ENCODE measurements at places on chromosomes 16 and 17.
A peak's percentile ranks its signal among the peaks of the same experiment; 100 is the strongest.

- DNase-seq: no peak
Observed at GRCh38 chr17:32386844-32387243, 36.9 kb downstream of the ZNF207 start.

DNA sequence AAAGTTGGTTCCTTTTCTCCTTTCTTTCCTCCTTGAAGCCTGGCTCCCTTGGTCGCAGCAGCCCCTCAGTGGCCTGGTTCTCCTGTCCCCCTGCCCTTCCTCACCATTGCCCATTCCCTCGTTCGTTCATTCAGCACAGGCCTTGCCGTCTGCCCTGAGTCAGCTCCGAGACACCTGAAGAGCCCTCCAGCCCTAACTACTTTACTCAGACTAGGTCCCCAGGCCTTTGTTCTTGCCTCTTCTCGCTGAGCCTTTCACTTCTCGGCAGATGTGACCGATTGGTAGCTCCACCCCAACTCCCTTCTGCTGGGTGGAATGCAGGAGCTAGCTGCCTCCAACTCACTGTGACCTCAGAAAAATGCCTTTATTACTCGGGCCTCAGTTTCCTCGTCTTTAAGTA, 7.0 kb upstream of the ADAM11 start:
- DNase-seq: no peak

- DNase-seq: no peak
Observed at GRCh38 chr17:38430316-38430715, 2.1 kb downstream of the ARHGAP23 start.

- DNase-seq: no peak
Observed at GRCh38 chr17:9192010-9192409, 170.7 kb downstream of the NTN1 start.

- no peak for DNase-seq
Observed at GRCh38 chr16:30601966-30602365, 8.2 kb downstream of the ZNF689 start.

DNA sequence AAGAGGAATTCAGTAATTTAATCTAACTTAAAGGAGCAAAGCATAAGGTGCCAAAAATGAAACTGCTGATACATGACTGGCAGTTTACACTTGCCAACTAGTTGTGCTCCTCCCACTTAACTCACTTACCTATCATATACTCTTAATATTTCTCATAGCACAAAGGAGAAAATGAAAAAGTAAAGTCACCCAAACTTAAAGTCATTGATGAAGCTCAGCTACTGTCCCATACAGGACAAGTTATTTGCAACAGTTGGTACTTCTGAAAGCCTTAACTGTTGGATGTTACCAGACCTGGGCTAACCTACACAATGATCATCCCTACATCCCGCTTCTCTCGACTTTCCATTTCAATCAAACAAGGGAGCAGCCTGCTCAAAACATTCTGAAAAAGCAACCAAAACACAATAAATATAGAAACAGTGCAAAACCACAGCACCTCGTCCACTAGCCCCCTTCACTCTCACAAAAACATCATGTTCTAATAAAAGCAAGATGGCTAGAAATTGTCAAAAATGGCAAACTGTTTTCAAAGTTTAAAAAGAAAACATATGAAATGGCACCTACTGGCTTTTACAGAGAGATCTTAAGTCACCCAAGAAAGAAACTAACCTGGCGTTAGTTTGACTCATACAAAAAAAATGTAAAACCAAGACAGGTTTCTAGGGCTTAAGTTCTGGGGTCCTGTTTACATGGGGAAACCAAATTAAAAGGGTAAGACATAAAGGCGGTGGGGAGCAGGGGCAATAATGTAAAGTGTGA, 868 bp downstream of the MED13 start:
- no peak for DNase-seq

- DNase-seq: no peak
Observed at GRCh38 chr17:76381633-76382350, 2.6 kb upstream of the SPHK1 start.

- DNase-seq: no peak
Observed at GRCh38 chr17:79843816-79844800, 4.9 kb upstream of the CBX4 start.

DNA sequence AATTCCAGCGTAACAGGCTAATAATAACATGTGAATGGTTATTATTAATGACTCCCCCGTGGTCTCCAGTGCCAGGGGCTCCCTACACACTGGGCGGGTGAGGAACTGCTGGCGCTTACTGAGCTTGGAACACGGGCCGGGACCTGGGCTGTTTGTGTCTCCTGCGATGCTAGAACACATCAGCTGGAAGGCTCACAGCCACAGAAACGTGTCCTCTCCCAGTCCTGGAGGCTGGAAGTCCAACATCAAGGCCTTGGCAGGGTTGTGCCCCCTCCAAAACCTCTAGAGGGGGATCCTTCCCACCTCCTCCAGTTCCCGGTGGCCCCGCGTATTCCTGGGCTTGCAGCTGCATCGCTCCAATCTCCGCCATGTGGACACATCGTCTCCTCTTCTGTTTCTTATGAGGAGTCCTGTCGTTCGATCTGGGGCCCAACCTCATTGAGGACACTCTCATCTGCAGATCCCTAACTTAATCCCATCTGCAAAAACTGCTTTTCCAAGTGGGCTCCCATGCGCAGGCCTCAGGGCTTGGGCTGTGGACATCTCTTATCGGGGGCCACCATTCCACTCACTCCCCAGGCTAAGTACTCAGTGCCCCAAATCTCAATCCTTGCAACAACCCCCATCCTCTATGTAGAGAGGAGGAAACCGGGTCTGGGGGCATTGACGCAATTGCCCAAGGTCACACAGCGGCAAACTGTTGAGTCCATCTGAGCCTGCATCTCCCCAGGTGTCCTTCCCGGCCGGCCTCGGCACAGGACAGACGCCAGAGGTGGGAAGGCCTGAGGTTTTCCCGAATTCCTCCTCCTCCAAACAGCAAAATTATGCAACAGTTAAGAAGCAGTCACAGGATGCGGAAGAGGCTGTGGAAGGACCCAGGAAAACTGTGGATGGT, 193.9 kb downstream of the IRF8 start:
- DNase-seq: no peak

GRCh38 chr17:16349431-16349830, 3.8 kb downstream of the CENPV start:
- DNase-seq: no peak

- DNase-seq: peak; percentile 4
Observed at GRCh38 chr17:50266384-50267073, 7.7 kb upstream of the TMEM92 start.

DNA sequence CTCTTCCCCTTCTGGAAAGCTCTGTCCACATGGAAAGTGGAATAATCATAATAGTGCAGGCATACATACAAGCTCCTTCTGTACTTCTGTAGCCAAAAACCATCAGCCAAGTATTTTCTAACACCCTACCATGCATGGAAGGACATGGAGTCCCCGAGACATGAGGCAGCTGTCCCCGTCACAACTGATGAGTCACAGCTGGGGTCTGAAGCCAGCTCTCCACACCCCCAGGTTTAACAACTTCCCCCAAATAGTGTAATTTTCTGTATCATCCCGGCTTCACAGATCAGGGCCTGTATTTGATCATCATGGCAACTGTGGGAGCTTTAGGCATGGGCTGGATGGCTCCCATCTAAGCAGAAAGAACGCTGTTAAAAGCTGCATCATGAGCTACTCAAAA, 16.6 kb downstream of the C16orf96 start:
- DNase-seq: no peak

- DNase-seq: no peak
Observed at GRCh38 chr16:23464196-23464595, 11.2 kb upstream of the COG7 start.

Measured in stimulated activated CD8-positive, alpha-beta memory T cell treated with anti-CD3 and anti-CD28 coated beads, Interleukin-4, amount 100 ng/mL, for 48 hours (primary cell).